ENCODE measurements at places on chromosomes 4 and X.

DNA sequence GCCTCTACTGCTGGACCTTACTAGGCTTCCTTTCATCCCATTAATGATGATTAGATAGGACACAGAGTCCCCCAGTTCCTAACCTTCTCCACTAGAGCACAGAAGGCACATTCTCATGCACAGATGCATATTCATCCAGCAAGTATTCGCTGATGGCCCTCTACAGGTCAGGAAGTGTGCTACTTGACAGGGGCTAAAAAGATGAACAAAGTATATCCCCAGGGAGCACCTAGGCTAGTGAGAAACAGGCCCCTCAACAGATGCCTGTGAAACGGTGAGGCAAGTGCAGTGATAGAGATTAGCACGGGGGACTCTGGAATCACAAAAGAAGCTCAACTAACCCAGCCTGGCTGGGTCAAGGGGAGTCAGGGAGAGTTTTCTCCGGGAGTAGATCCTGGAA lies 95.8 kb downstream of the MGST2 start:
- DNase-seq: no peak

DNA sequence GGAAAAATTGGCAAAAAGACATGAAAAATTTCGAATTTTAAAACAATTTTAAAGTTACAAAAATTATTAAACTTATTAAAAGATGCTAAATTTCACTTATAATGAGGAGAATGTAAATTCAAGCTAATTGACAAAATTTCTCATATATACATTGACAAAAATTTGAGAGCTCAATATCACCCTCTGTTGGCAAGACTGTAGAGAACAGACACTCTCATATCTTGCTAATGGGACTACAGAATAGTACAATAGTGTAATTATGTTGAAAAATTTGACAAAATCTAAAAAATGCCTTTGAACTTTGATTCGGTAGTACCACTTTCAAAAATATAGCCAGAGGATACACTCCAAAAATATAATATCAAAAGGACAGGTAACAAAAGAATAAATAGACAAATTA lies 29.8 kb downstream of the DCAF8L2 start:
- DNase-seq: no peak

GRCh38 chr4:134518574-134519217 lies 317.1 kb upstream of the PABPC4L start:
- DNase-seq: no peak

GRCh38 chr4:30769093-30769492 lies 48.9 kb downstream of the PCDH7 start:
- no peak for DNase-seq

Data from NCI-H1048 (cell line).